Astrocyte of the hippocampus (primary cell): ENCODE measurements at places on chromosomes 16 and 17.

- DNase-seq, result no peak
Measured at GRCh38 chr16:73129455-73129854, 81.5 kb upstream of the ZFHX3 start.

DNA sequence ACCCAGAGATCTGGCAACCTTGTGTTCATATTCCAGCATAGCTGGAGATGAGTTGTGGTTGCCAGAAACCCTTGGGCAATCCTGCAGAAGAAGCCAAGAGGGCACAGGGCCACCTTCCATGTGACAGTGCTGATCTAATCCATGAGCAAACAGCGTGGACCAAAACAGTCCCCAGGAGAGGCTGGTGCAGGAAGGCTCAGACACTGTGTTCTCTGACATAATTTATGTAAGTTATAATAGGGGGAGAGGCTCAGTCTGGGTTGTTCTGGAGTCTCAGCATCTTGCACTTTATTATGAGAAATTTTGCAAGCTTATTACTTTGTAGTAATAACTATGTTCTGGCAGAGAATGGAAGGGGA is 273.9 kb downstream of the HAPSTR1 start:
- no peak for DNase-seq

DNA sequence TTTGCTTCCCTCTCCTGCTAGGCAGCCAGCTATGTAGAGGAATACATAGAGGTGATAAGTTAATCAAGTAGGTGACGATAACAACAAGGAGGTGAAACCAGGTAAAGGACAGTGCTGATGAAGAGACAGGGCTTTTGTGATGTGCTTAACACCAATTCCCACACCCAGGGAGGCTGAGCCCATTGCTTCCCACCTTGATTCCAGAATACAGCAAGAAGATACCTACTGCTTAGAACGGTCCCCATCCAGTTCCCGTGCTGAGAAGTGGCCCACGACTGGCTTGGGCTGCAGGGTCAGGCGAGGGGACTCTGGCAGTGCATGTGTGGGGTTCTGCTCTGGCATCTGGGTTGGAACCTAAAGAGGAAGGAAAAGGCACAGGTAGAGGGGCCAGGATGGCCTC is 16.1 kb upstream of the GFAP start:
- no peak for DNase-seq

DNA sequence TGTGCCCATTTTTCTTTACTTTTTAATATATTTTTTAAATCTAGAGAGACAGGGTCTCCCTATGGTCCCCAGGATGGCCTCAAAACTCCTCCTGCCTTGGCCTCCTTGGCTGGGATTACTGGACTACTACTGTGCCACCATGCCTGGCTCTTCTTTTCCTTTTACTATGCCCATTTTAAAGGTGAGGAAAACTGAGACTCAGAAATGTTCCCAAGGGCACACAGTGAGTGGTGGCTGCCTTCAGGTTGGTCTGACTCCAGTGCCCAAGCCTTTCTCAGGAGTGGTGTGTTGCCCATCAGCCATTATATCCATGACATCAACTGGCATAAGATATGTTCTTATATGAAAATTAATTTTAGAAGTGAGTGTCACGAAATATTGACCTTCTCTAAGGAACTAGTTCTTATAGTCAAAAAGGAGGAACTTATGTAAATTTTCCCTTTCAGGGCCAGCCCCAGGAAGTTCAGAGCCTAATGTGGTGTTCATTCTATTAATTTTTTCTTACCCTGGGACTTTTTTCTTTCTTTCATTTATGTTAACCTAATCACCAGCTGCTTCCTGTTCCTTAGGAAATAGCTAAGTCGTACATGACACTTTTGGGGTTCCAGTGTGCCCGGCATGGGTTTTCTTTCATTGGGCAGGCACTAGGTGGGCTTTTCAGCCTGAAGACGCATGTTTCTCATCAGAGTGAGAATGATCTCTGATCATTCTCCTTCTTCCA is 17.9 kb upstream of the SPN start:
- DNase-seq, result no peak
